ENCODE measurements at places on chromosomes 7 and 10.
A peak's percentile ranks its signal among the peaks of the same experiment; 100 is the strongest.

- no peak for DNase-seq
Observed at GRCh38 chr7:47957156-47957555, 8.9 kb upstream of the PKD1L1 start.

DNA sequence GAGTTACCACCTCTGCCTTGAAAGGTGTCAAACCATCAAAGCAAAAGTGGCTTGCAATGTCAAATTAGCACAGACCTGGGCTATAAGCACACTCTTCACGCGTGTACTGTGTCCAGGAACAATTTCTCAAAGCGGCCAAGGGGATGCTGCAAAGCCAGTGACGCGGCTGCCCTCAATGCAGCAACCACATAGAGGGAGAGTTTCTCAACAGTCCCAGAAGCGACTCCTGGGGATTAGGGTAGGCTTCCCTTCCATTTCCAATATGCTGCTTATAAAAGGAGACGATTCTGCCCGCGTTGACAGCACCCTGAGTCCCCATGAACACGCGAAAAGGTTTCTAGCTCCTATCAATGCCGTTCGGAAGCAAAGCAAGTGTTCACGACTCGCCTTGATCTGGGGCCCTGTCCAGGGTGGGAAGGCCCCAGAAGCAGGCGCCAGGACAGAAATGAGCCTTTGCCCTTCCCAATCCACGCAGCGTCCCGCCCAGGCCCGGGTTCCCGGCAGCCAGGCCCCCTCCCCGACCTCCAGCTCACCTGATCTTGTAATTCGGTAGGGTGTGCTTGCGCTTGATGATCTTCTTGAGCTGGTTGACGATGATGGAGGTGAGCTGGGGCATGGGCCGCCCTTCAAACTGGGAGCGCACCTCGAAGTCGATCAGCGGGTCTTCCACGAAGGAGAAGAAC is 1.3 kb downstream of the PDZD8 start:
- DNase-seq, result peak; percentile 56

GRCh38 chr7:39161903-39162302 is 184.2 kb downstream of the POU6F2 start:
- no peak for DNase-seq

DNA sequence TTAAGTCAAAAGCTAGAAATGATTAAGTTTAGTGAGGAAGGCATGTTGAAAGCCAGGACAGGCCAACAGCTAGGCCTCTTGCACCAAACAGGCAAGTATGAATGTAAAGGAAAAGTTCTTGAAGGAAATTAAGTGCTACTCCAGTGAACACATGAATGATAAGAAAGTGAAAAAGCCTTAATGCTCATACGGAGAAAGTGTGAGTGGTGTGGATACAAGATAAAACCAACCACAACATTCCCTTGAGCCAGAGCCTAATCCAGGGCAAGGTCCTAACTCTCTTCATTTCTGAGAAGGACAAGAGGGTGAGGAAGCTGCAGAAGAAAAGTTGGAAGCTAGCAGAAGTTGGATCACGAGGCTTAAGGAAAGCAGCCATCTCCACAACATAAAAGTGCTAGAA is 53.0 kb downstream of the DNAJC1 start:
- DNase-seq, result no peak
